ENCODE measurements at places on chromosomes 12 and 14.
A peak's percentile ranks its signal among the peaks of the same experiment; 100 is the strongest.

DNA sequence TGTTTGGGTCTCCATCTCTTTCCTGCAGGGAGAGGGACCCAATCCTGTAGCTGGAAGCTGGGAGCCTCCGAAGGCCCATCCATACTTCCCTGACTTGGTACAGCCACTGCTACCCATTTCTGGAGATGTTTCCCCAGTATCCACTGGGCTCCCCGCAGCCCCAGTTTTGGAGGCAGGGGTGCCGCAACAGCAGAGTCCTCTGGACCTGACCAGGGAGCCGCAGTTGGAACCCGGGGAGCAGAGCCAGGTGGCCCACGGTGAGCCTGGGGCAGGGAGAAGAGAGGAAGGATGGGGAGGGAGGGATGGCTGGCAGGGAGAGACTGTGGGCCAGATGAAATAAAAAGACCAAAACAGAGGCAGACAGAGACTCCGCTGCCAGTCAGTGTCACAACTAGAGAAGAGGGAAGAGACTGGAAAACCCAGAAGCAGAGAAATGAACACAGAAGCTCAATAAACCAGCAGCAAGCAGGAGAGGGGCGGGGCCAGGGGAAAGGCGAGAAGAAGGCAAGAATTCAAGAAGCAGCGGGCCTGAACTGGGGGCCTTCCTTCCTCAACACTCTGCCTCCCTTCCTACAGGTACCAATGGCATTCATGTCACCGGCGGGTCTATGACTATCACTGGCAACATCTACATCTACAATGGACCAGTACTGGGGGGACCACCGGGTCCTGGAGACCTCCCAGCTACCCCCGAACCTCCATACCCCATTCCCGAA, 6.3 kb downstream of the LTBR start:
- DNase-seq, result no peak

DNA sequence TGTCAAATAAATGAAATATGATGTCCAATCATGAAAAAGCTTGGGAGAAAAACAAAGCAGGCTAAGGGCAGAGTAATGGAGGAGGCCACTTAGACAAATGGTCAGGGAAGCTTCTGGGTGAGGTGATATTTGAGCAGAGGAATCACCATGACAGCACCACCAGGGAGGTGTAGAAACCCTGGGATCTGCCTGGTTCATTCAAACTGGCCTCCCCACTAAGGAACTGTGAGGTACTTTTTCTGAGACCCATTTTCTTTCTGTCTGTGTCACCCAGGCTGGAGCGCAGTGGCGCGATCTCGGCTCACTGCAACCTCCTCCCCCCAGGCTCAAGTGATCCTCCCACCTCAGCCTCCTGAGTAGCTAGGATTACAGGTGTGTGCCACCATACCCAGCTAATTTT, 7.8 kb upstream of the SSH1 start:
- no peak for DNase-seq

GRCh38 chr14:53620317-53620716, 336.3 kb downstream of the BMP4 start:
- peak; percentile 71 for DNase-seq

DNA sequence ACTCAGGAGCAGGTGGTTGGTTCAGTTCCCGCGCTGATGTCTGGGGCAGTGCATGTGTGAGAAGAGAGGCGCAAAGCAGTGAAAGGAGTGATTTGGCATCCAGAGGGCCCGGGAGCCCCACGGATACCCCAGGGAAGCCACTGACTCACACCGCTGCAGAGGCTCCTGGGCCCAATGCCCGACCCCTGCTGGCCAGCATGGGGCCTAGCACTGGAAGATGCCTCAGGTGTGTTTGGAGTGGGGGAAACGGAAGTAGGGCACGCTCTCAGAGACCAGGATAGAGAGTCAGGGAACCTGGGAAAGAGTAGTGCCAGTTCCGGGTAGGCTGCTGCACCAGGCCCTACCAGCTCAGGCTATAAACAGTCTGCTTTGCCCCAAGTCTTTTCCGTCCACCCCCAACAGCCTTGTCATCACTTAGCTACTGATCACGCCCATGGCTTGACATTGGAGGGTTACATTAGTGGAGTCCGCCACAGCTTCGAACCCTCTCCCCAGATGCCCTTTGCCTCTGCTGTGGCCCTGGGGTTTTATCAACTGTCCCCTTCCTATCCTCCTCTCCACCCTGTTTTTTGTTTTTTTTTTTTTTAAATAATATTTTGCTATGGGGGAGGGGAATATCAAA, 9.5 kb upstream of the CSAD start:
- DNase-seq, result peak; percentile 50

DNA sequence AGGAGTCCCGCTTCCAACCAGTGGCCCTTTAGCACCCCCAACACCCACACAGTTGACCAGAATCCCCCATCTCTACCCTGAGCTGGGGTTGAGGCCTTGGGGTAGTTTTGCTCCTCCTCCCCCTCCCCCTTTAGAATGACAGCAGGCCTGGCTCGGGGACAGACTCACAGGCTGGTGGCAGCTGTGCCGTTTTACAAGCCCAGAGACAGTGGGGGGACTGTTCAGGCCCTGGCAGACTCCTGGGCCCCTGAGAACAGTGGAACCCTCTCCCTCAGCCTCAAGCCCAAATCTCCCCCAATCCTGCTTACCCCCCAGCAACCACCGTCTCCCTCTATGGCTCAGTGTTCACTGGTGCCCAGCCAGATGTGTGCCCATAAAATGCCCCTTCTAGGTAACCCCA, 10.1 kb downstream of the TMEM119 start:
- DNase-seq, result no peak

DNA sequence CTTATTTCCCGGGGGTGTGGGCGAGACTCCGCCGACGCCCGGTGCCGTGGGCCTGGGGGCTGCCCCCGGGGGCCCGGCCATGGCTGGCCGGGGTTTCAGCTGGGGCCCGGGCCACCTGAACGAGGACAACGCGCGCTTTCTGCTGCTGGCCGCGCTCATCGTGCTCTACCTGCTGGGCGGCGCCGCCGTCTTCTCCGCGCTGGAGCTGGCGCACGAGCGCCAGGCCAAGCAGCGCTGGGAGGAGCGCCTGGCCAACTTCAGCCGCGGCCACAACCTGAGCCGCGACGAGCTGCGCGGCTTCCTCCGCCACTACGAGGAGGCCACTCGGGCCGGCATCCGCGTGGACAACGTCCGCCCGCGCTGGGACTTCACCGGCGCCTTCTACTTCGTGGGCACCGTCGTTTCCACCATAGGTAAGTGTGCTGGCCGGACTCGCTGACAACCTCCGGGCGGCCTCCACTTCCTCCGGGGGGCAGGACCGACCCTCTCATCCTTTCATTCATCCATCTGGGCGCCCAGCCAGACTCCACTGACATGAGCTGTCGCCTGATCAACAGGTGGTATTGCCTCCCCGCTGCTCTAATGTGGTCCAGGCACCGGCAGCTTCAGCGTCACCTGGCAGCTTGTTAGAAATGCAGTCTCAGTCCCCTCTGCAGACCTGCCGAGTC, 467 bp downstream of the KCNK13 start:
- peak; percentile 11 for DNase-seq

GRCh38 chr12:59643550-59643949, 47.7 kb downstream of the SLC16A7 start:
- no peak for DNase-seq

DNA sequence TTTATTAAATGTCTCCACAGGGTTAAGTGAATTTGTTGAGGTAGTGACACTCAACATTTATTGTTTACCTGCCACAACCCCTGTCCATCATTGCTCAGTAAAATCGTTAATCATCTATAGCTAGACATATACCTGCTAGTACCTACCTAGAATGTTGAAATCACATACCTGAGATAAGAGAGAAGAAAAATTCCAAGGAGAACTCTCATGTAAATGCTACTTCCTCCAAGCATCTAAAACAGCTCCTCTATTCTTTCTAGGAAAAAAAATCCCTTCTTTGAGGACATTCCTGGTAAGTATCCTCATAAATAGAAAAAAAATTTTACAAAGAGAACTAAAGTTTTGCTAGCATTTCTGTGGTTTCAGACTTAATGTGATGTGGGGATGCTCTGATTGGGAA, 325.1 kb downstream of the DAD1 start:
- DNase-seq, result no peak

- DNase-seq, result peak; percentile 76
Measured at GRCh38 chr12:113322343-113322742, 12.6 kb downstream of the SLC8B1 start.

DNA sequence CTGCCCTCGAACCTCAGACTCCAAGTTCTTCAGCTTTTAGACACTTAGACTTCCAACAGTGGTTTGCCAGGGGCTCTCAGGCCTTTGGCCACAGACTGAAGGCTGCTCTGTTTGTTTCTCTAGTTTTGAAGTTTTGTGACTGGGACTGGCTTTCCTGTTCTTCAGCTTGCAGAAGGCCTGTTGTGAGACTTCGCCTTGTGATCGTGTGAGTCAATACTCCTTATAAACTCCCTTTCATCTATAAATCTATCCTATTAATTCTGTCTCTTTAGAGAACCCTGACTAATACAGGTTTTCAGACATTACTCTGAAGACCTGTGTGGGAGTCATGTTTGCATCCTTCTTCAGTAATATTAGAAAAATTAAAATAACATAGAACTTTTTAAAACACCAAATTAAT, 289.1 kb downstream of the RMST start:
- no peak for DNase-seq

GRCh38 chr12:50642761-50643160, 121.1 kb upstream of the ATF1 start:
- no peak for DNase-seq

DNA sequence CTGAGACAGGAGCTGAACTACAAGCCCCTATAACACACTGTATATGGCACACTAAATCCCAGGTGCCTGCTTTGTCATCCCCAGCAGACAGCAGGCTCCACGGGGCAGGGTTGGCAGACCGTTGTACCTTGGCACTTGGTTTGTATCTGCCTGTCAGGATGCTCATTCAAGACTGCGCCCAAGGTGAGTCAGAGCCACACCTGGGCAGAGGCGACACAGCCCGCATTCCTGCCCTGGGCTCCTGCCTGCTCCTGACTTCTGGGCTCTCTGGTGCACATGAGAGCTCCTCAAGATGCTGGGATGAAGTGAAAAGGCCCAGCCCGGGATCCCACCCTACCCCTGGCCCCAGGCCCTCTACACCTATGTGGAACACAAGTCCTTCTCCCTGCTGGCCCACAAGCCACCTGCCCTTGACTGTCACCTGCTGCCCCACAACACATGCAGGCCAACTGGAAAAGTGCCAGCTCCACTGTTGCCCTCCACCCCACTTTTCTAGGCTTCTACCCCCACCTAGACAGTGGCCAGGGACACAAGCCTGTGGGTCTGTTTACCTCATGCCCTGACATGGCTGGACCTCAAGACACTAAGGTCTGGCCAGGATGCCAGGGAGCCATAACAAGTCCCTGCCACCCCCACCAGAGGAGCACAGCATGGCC, 30.8 kb upstream of the PNMA1 start:
- DNase-seq, result no peak

- no peak for DNase-seq
Measured at GRCh38 chr12:111585690-111586089, 13.4 kb downstream of the ATXN2 start.

GRCh38 chr12:79415746-79416435, 274.9 kb downstream of the PAWR start:
- peak; percentile 42 for DNase-seq

DNA sequence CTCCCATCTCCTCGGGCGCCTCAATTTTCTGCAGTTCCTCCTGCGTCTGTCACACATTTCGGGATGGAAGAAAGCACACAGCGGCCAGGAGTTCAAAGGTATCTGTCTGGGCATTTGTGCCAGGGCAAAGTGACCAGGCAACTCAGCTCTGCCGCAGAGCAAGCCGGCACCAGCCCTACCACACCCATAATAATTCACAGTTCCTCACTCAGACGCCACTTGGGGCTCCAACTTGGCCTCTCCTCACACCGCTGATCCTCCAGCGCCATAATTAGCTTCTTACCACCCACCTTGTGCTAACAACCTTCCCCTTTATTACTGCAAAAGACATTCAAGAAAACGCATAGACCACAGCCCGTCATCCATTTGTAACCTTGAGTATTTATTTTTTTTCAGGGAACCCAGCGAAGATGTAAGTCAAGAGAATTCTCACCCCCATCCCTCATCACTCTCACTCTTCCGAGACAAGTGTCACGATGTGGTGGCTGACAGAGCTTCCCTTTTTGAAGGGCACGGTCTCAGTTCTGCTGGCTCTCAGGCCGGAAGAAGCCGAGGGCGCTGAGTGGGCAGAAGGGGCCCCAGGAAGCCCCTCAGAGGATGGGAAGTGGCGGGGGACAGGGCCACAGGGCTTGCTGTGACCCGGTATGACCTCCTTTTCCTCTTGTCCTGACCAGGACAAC, 25.2 kb upstream of the NCOR2 start:
- DNase-seq, result no peak

- peak; percentile 98 for DNase-seq
Measured at GRCh38 chr14:54252072-54252730, 144.6 kb upstream of the CDKN3 start.

DNA sequence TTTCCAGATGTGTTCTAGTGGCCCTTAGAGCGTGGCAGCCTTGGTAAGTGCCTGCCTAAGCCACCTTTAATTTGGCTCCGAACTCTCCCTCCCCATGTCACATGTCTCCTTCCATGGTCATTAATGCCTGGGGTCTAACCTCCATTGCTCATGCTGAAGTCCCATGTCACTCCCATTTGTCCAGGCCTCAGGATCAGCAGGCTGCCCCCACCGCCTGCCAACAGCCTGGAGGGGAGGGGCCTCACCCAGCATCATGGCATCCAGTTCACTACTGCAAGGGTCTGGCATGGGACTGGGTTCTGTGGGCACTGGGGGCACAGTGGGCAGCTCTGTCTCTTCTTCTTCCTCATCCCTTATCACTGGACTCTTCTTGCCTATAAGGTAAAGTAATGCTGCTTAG, 4.4 kb downstream of the MMP19 start:
- no peak for DNase-seq

DNA sequence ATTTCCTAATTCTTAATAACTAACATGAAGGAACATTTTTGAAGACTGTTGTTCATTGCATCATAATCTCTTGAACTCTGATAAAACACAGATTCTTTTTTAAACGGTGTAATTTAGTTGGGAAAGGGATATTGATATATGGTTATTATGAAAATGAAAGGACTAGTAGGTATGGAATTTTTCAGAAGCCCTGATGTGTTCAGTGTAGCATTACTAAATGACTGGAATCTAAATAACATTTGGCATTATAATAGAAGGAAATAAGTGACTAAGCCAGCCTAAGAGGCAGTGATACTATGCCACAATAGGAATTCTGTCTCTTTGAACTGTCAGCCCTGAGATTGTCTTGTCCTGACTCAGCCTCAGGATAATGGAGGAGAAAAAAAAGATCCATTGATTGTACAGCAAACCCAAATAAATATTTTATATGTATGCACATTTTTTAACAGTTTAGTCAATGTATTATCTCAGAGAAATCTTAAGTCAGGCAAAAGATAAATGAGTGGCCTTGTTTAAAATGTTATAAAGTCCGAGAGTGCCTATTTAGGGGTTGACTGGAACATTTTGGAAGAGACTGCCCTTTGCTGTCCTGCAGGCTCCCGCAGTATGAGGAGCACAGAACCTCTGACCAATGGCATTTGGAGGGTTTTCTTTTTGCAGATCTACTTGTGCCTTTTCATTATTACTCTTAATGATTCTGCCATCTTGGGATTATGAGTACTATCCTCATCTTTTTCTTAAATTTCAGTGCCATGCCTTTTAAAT, 271.2 kb downstream of the EGLN3 start:
- no peak for DNase-seq
